ENCODE measurements at places on chromosomes 4 and X.

GRCh38 chr4:184590196-184590595 lies 59.1 kb downstream of the CASP3 start:
- DNase-seq: no peak

DNA sequence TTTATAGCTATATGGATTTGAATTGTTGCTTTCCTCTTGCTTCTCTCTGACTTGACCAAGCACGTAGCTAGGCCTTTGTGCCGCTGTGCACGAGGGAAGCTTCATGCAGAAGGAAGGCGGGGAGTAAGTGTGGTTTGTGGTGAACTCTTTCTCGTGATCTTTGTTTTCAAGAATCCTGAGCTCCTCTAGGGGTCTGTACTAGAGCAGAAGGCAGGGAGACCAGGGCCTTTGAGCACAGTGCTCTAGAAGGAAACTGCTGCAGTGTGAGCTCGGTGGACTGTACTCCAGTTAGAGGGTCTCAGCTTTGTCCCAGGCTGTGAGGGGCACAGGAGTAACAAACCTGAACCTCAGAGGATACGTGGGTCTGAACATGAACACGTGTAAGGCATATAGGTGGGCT lies 49.0 kb downstream of the AGA start:
- DNase-seq: no peak

- DNase-seq: no peak
Measured at GRCh38 chr4:25299476-25300203, 12.9 kb upstream of the ZCCHC4 start.

DNA sequence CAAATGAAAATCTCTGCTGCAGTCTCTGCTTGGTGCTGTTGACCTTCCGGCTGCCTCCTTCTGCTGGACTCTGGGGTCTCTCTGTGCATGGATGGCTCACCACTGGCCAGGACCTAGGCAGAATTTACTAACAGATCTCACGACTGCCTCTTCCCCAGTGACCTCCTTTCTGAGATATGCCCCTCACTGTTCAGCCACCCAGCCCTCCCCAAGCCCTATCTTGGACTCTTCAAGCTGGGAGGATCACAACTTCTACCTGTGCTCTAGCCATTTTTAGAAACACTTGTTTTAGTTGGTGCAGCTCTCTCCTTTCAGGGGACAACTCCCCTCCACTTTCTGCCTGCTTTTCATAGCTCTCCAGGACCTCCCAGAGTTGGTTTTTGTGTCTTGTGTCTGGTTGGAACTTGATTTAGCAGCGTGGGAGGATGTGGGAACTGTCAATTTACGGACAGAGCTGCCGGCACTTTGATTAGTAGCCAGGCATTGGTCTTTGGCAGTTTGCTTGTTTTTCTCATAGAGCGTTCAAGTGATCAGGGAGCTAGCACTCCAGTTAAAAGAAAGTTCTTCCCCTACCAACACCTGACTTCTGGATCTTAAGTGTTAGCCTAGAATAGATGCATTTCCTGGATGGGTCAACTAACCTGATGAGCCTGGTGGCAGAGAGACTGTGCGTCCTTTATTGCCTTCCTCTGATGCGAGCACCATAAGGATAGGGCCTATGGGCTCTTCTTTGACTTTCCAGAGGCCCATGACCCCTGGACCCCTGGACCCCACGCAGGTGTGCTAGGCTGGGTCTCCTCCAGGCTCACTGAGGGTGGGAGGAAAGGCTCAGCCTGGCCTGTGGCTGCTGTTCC lies 6.5 kb downstream of the RGS12 start:
- no peak for DNase-seq

GRCh38 chr4:91064157-91064853 lies 937.1 kb downstream of the CCSER1 start:
- no peak for DNase-seq

GRCh38 chr4:134024251-134024650 lies 177.3 kb downstream of the PABPC4L start:
- DNase-seq: no peak

DNA sequence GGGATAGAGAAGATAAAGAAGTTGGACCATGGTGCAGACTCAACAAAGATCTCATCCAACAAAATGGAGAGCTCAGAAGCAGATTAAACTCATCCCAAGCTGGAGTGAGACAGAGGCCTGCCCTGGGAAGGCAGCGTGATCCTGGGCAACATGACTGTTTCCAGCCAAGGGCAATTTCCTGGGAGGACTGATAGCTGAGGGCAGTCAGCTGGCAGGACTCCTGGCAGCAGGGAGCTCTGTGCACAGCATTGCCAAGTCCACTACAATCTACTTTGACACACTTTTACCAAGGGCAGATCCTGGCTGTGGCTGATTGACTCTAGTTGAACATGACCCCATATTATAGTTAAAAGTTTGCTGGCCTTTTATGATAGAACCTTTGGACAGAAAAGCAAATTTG lies 357.3 kb upstream of the RASGEF1B start:
- DNase-seq: no peak

- no peak for DNase-seq
Measured at GRCh38 chrX:41779030-41779564, 55.1 kb downstream of the GPR82 start.

- no peak for DNase-seq
Measured at GRCh38 chrX:23720117-23720677, 22.9 kb downstream of the ACOT9 start.

- no peak for DNase-seq
Measured at GRCh38 chr4:110614173-110614963, 8.5 kb downstream of the PITX2 start.

- DNase-seq: no peak
Measured at GRCh38 chr4:110970642-110971041, 347.8 kb upstream of the PITX2 start.

GRCh38 chr4:8742546-8742945 lies 129.1 kb downstream of the HMX1 start:
- DNase-seq: no peak

DNA sequence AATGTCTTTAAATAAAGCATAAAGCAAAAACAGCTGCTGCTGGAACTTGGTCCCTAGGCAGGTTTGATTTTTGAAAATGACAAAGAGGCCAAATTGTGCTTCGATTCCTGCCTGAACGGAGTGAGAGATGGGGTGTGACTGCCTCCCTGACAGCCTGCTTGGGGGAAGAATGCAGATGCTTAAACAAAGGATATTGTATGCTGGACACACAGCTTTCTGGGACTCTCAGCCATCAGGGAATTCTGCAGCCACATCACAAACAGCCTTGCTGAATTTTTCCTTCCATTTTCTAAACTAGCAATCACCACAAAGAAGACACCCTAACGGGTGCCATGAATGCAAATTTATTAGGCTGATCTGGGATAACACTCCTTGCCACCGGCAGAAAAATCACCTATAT lies 83.9 kb upstream of the CPEB2 start:
- DNase-seq: no peak

DNA sequence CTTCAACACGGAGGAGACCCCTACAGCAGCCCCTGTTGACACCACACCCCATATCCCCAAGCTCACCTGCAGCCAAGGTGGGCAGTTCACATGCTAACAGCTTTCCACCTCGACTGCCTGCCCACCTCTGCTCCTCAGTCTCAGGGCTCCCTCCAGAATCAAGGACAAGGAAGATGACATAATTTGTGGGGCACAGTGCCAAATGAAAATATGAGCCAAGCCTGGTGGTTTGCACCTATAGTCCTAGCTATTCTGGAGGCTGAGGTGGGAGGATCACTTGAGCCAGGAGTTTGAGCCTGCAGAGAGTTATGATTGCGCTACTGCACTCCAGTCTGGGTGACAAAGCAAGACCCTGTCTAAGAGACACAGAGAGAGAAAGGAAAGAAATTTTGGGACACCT lies 516.3 kb downstream of the BCOR start:
- DNase-seq: no peak

DNA sequence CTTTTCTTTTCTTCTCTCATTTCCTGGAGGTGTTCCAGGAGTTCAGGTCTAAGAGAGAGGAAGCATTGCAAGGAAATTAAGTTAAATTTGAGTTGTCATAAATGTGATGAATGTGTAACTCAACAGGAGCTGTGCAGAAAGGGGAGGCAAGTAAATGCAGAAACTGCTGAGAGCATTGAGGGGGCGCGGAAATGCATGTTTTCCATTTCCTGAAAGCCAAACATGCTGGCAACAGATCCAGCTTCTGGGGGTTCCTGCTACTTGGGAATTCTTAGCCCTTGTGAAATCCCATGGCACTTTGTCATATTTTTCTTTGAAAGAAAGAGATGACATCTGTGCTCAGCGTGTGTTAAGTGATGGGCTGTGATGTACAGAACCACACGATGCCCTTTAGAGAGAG lies 33.8 kb upstream of the NAP1L5 start:
- DNase-seq: no peak

DNA sequence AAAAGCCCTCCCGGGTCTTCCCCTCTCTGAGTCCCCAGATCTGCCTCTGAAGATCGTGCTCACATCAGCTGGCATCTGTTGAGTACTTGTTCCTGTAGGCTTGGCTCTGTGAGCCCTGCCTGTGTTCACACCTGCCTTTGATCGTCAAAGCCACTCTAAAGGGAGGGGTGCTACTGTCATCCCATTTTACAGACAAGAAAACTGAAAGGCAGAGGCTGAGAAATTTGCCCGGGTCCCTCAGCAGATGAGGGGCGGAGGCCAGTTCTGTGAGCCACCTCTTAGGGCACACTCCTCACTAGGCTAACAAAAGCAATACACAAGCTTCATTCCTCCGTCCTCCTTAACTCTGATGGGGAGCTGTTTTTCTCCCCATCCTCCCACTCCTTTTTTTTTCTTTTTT lies 655 bp downstream of the CYTL1 start:
- no peak for DNase-seq

GRCh38 chr4:81833576-81833975 lies 361.9 kb upstream of the RASGEF1B start:
- DNase-seq: no peak

GRCh38 chr4:113316879-113317278 lies 267.4 kb downstream of the ANK2 start:
- no peak for DNase-seq

DNA sequence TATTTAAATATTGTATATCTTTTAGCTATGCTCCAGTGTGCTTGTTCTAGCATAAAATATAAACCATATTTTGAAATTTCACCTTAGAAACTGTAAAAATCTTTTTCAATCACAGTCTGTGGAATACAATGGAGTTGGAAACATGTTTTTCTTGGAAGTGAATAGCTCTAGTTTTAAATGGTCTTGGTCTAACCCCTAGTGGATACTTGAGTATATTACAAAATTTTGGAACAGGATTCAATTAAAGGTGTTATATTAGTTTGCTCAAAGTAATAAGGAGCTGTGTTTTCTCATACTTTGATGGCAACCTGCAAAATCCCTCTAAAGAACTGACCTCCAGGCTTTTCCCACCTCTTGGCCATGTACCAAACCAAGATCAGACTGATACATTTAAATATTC lies 48.2 kb downstream of the STK26 start:
- no peak for DNase-seq

- DNase-seq: no peak
Measured at GRCh38 chrX:48540028-48540375, 488 bp downstream of the TBC1D25 start.
